CD4-positive, alpha-beta T cell treated with Interleukin-2 at 100 ng/mL for 4 hours (primary cell): ENCODE measurements at places on chromosomes 7 and 10.

- DNase-seq = no peak
These were observed 56.6 kb downstream of the TWIST1 start for GRCh38 chr7:19060761-19061259.

- no peak for DNase-seq
These were observed 370.2 kb downstream of the NRG3 start for GRCh38 chr10:82245157-82245556.

GRCh38 chr7:117296066-117296465, 26.8 kb downstream of the WNT2 start:
- no peak for DNase-seq

GRCh38 chr10:73773152-73773879, 8.5 kb upstream of the CHCHD1 start:
- DNase-seq = no peak

DNA sequence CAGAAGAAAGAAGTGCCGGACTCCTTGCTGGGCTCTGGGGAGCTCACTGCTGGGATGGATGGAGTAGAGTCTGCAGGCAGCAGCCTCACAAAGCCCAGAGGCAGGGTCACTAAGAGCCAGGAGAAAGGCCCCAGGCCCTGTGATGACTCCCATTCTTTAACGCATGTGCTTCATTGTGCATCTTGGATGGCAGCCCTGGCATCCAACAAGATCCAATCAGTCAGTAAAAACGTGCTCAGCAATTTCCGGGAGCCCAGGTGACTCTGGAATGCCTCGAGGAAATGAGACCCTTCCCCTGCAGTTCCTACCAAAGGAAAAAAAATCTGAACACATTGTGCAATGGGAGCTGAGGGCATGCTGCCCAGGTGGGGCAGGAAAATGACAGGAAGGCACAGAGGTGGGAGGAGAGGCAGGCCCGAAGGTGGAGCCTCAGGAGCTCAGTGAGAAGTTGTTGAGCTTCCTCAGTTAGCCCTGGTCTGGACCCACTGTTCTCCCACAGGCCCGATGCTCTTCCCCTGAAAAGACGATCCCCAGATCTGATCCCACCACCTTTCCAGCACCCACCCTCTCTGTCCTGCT, 60.7 kb upstream of the TMEM72 start:
- DNase-seq = no peak

GRCh38 chr7:84207025-84207424, 12.4 kb upstream of the SEMA3A start:
- DNase-seq = no peak

- no peak for DNase-seq
These were observed 15.3 kb upstream of the TMEM248 start for GRCh38 chr7:66905689-66906088.

DNA sequence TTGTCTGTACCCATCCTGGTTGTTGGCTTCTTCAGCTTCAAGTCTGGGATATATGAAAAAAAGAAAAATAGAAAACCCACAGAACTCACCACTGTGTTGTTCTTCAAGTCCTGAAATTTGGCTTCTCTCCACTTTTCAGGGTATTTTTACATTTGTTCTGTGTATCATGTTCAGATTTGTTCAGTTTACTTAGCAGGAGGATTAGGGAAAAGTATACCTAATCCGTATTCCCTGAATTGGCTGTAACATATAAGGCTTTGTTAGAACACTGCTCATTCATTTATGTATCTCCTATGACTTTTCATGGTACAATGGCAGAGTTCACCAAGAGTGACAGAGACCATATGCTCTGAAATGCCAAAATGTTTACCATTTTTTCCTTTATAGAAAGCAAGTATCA, 146.9 kb downstream of the PTN start:
- DNase-seq = no peak
